ENCODE measurements at places on chromosomes 6 and 20. TPM values are rescaled to one million over a fixed set of nuclear protein-coding genes. Genes with fewer than 3 reads are reported as not detected.

IL20RA gene
- total RNA-seq: 0.79 TPM

DDX27 gene
- 31.1 TPM for total RNA-seq

GRIK2 gene
- 0.34 TPM for total RNA-seq

SCRT2 gene
- not detected for total RNA-seq

TSHZ2 gene
- 1.9 TPM for total RNA-seq

SMIM8 gene
- total RNA-seq: 4.3 TPM

KLHDC3 gene
- total RNA-seq: 134 TPM

BPI gene
- not detected for total RNA-seq

SIM1 gene
- 0.17 TPM for total RNA-seq

DEF6 gene
- 0.88 TPM for total RNA-seq

ENPP5 gene
- total RNA-seq: not detected

CYP21A2 gene
- total RNA-seq: 0.34 TPM

LCA5 gene
- total RNA-seq: 4.9 TPM

C6orf120 gene
- total RNA-seq: 27.1 TPM

KCNK5 gene
- total RNA-seq: 0.17 TPM

PHACTR3 gene
- 1.3 TPM for total RNA-seq

KHDRBS2 gene
- not detected for total RNA-seq

HLA-F gene
- total RNA-seq: 68.2 TPM

LHFPL5 gene
- total RNA-seq: not detected

VAPB gene
- 16.5 TPM for total RNA-seq

KCNK16 gene
- total RNA-seq: not detected

C6orf15 gene
- not detected for total RNA-seq

POLR3F gene
- 11.6 TPM for total RNA-seq

BACH2 gene
- total RNA-seq: 1.3 TPM

TFAP2A gene
- under 0.01 TPM for total RNA-seq

ELOVL4 gene
- 0.51 TPM for total RNA-seq

NHLRC1 gene
- 1.6 TPM for total RNA-seq

VGLL2 gene
- not detected for total RNA-seq

APOM gene
- total RNA-seq: 0.37 TPM

GUCA1A gene
- total RNA-seq: not detected

ERVFRD-1 gene
- 0.05 TPM for total RNA-seq

TPD52L2 gene
- 169 TPM for total RNA-seq

GTSF1L gene
- not detected for total RNA-seq

FAM209B gene
- total RNA-seq: 0.33 TPM
